Activated T-helper 1 cell treated with anti-CD3 and anti-CD28 coated beads, Interleukin-12 subunit alpha, Interleukin-12 subunit beta, Interleukin-2, Interleukin-4 antibody, amounts not matched to agents 30 ng/mL and 10 ng/mL and 1 ng/mL, durations not matched to agents 14 hours and 24 hours and 36 hours (primary cell): ENCODE measurements at places on chromosomes 16 and 17. TPM values are rescaled to one million over a fixed set of nuclear protein-coding genes. Genes with fewer than 3 reads are reported as not detected.
A peak's percentile ranks its signal among the peaks of the same experiment; 100 is the strongest.

The ABAT gene
- total RNA-seq, result 7.3 and 7.7 TPM in 2 replicates

The PLEKHH3 gene
- total RNA-seq, result 0.52 and 0.76 TPM in 2 replicates

- peaks cover 53% of the 10 kb centered on the region for H3K36me3 ChIP-seq
- no peak for DNase-seq
- peak overlapping the region; percentile 51 for H3K27ac ChIP-seq
- no peak overlapping the region for H3K4me3 ChIP-seq
Measured at GRCh38 chr17:49819138-49819537, 28.7 kb downstream of the TAC4 start.

DNA sequence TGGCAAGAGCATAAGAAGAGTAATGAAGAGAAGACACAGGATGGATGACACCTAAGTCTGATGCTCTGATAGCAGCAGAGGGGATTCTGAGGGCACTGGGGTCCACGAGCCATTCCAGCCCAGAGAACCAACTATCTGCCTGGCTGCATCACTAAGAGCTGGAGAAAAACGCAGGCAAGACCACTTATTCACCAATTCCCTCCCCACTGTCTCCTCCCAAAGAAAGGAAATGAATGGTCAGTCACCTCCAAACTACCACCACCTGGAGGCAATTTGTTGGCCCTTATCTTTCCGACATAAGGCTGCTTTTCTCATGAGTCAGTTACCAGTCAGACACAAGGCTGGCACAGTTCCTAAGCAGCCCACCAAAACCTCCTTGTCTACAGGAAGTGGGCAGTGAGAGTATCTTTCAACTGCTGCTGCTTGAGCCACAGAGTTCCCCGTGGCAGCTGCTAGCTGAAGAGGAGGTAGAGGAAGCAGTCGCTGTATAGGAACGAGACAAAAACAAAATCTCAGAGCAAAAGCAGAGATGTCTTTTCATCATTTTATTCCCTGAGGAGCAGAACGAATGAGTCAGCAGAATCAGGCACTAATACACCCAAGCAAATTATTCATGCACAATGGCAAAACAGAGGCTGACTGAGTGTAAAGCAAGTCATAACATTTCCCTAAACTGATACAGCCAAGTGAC is 111.1 kb downstream of the SMG6 start:
- H3K27ac ChIP-seq, result peak overlapping the region; percentile 56
- no peaks in the 10 kb centered on the region for H3K27me3 ChIP-seq
- peak overlapping the region; percentile 13 for H3K4me3 ChIP-seq
- peaks cover 33% of the 10 kb centered on the region for H3K36me3 ChIP-seq
- peak; percentile 26 for DNase-seq
- peaks cover 66% of the 10 kb centered on the region for H3K4me1 ChIP-seq

GRCh38 chr16:76277460-76278030 is 344 bp downstream of the CNTNAP4 start:
- no peaks in the 10 kb centered on the region for H3K36me3 ChIP-seq
- no peaks in the 10 kb centered on the region for H3K4me1 ChIP-seq
- peaks cover 2% of the 10 kb centered on the region for H3K27me3 ChIP-seq
- no peak overlapping the region for H3K4me3 ChIP-seq

DNA sequence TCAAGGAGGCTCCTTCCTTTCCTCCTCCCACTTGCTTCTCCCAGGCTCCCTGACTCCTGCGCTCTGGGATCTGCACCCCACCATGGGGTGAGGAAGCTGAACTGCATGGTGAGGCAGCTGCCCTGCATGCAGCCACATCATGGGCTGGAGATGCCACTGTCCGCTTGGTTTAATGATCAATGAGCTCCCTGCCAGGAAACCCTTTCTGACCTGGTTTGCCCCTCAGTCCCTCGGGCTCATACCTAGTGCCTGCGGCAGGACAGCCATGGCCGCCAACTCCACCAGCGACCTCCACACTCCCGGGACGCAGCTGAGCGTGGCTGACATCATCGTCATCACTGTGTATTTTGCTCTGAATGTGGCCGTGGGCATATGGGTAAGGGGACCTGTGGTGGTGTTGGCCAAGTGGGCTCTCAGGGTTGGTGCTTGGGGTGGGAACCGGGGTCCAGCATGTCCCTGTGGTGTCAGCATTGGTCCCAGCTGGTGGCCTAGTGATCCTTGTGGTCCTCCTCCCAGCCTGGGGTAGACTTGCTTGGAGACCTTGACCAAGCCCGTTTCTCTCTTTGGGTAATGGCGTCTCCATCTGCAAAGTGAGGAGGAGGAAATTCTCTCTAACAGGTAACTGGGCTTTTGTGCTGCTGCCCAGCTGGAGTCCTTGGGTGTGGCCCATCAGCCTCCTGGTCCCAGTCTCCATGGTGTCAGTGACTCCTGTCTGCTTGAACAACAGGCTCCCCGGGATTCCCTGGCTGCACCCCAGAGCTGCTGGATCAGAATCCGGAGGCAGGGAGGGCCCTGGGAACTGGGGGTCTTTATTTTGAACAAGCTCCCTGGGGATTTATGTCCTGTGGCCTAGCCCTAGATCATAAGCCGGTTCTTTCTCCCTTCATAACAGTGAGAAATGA is at the start of gene SLC5A10:
SLC5A10 (plus strand) TSS at position 225 of the 902 bp plus-strand sequence; CDS start at position 266, 41 bp downstream.
- no peak within 1 kb of the TSS for H3K4me3 ChIP-seq
- H3K36me3 ChIP-seq, result no peaks in the 10 kb centered on the region
- H3K4me1 ChIP-seq, result peaks cover 17% of the 10 kb centered on the region
- DNase-seq, result no peak

DNA sequence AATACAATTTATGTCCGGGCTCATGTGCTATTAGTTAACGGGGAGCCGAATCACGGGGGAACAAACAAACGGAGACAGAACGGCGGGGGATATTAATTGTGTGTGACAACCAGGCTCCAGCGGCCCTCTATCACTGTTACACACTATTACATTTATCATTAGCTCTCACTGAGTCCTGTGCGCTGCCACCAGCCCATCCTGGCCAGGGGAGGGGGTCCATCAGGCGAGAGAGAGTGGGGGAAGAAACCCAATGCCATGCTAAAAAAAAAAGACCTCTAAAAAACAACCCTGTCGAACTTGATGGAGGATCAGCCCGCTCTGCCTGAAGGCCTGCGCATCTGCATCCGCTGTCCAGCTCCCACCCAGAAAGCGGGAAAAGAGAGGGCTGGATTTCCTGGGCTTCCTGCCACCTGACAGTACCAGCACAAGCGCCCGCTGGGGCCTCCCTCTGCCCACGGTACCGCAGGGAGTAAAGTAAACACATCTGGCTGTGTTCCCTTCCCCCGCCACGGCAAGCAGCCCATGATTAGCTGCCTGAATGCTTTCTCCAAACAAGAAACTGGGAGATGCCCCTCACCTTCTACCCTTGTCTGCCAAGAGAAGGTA is 41.7 kb downstream of the PIPOX start:
- DNase-seq, result no peak
- no peaks in the 10 kb centered on the region for H3K27me3 ChIP-seq
- H3K27ac ChIP-seq, result no peak overlapping the region
- H3K4me1 ChIP-seq, result no peaks in the 10 kb centered on the region
- H3K36me3 ChIP-seq, result peaks cover 36% of the 10 kb centered on the region

DNA sequence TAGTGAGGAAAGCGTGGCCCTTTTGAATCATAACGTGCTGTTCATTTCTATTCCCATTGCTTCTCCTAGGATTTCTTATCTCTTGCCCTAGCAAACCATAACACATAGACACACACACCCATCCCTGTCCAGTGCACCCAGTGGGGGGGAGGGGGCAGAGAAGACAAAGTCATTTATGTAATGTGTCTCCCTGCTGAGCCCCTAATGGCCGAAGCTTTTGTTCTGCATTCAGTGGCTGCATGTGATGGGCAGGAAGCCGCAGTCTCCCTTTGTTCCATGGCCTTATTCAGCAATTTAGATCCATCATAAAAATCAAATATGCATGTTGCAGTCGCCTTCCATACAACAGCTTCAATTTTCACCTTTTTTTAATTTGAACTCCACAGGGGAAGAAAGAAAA is 325.4 kb downstream of the ZFHX3 start:
- H3K27ac ChIP-seq, result no peak overlapping the region
- no peaks in the 10 kb centered on the region for H3K27me3 ChIP-seq
- no peaks in the 10 kb centered on the region for H3K36me3 ChIP-seq
- H3K4me1 ChIP-seq, result no peaks in the 10 kb centered on the region

GRCh38 chr16:77430360-77430759 is 4.5 kb downstream of the ADAMTS18 start:
- H3K27ac ChIP-seq, result no peak overlapping the region
- H3K4me1 ChIP-seq, result no peaks in the 10 kb centered on the region
- H3K36me3 ChIP-seq, result no peaks in the 10 kb centered on the region
- peaks cover 25% of the 10 kb centered on the region for H3K27me3 ChIP-seq
- no peak for DNase-seq

DNA sequence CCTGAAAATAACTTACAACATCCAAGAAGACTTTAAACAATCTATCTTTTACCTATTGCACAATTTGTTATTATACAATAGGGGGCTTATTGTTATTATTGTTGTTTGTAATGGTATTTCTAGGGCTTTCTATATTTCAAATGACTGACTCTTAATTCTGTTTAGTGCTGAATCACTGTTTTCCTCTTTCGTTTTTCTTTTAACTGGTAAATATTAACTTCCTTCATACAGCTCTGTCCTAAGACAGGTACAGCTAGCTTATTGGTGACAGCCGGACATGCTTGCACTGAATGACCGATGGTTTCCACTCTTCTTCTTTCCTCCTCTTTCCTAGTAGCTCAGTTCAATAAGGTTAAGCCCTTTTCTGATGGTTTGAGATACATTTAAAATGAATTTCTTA is 11.6 kb downstream of the KRTAP9-7 start:
- no peaks in the 10 kb centered on the region for H3K4me1 ChIP-seq
- no peak overlapping the region for H3K27ac ChIP-seq
- no peaks in the 10 kb centered on the region for H3K36me3 ChIP-seq
- peaks cover 2% of the 10 kb centered on the region for H3K27me3 ChIP-seq
- no peak for DNase-seq
- H3K4me3 ChIP-seq, result no peak overlapping the region

DNA sequence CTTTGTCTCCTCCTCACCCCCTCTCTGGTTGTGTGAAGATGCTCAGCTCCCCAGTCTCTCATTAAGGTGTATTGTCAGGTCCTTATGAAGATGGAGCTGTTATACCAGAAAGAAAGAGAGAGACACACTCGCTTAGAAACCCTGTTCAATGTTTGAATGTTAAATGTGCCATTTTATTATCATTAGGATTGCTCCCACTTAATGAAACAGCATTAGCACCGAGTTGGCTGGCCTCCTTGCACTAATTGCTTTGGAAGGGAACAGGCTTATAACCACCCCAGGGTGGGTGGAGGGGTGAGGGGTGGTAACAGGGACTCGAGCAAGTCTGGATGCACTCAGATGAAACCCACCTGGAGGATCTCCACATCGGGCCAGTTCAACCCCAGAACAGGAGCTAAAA is 14.4 kb downstream of the PIPOX start:
- H3K27ac ChIP-seq, result no peak overlapping the region
- H3K4me1 ChIP-seq, result no peaks in the 10 kb centered on the region
- no peak for DNase-seq
- no peaks in the 10 kb centered on the region for H3K36me3 ChIP-seq
- peaks cover 3% of the 10 kb centered on the region for H3K27me3 ChIP-seq

DNA sequence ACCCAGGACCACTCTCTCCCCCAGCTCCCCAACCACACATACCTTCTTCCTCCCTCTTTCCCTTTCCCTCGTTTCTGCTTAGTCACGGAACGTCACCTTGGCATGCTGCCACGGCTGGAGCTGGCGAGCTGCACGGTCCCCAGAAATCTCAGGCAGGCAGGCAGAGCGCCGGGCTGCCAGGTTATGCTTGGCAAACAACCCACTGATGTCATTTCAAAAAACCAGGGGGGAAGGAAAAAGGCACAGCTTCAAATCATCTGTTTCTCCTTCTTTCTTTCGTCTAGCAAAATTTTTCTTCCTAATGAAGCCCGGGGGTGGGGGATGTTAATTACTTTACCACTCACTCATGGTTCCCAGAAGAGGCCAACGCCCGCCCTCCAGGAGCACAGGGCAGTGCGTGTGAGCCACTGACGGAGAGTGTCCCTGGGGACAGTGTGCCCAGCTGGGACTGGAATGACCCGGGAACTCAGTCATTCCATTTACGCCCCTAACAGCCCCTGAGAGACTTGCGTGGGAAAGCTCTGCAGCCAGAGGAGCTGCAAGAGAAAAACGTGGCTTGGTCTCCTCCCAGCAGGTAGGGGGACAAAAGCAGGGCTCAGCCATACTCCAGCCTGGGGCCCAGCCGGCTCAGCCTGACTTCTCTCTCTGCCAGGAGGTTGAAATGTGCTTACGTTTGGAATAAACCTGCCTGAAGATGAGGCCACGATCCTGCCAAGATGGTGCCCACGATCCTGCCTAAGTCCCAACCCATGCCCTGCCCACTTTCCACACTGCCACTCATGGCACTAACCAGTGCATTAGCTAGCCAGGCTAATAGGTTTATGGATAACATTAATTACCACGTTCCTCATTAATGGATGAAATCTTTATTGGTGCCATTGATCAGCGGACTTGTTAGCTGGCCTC is 198.9 kb downstream of the ZFHX3 start:
- H3K27ac ChIP-seq, result no peak overlapping the region
- no peak for DNase-seq
- H3K27me3 ChIP-seq, result peaks cover 17% of the 10 kb centered on the region
- no peak overlapping the region for H3K4me3 ChIP-seq

GRCh38 chr17:66627985-66628384 is 206.9 kb upstream of the CACNG5 start:
- H3K36me3 ChIP-seq, result peaks cover 3% of the 10 kb centered on the region
- H3K4me3 ChIP-seq, result no peak overlapping the region
- H3K4me1 ChIP-seq, result peaks cover 57% of the 10 kb centered on the region
- no peak overlapping the region for H3K27ac ChIP-seq
- no peaks in the 10 kb centered on the region for H3K27me3 ChIP-seq

The PLK1 gene
- 45.2 and 54.7 TPM in 2 replicates for total RNA-seq

GRCh38 chr17:35171834-35172233 is 22.4 kb downstream of the SLC35G3 start:
- H3K36me3 ChIP-seq, result peaks cover 2% of the 10 kb centered on the region
- DNase-seq, result no peak
- H3K4me3 ChIP-seq, result peak overlapping the region; percentile 5
- peaks cover 42% of the 10 kb centered on the region for H3K4me1 ChIP-seq
